Stimulated activated CD8-positive, alpha-beta memory T cell treated with anti-CD3 and anti-CD28 coated beads, Interleukin-2, amount 100 ng/mL, for 48 hours (primary cell): ENCODE measurements at places on chromosomes 4 and X.

DNA sequence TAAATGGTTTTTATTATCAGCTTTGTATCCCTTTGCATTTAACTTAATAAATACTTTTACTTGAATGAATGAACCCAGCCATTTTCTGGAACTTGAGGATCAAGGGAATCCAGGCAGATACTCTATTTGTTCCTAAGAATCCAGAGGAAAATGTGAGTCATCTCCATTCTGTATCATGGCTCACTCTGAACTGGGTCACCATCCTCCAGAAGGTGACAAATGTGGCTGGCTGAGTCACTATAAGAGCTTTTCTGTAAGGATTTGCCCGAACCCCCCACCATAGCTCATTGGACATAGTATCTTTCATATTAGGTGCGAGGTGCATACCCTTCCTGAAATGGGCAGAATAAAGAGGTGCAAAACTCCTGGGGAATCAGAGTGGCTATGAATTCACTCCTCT, 25.8 kb downstream of the RTL9 start:
- no peak for DNase-seq

- DNase-seq: no peak
Measured at GRCh38 chr4:6423575-6423974, 48.8 kb downstream of the PPP2R2C start.

DNA sequence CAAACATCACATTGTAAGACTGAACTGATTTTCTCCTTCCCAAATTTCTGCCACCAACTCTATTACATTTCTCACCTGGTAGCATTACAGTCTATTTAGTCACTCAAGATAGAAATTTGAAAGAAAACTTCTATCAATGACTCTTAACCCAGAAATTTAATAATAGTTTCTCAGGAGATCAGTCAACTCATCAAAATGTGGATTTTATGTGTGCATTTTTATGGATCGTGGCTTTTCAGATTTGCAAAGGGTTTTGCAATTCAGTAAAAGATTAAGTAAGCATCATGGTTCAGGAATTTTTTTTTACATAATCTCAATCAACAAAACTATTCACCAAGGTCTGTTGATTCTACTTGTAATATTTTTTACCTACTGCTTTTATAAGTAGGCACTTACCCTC, 111.1 kb downstream of the CFAP299 start:
- DNase-seq: no peak

- no peak for DNase-seq
Measured at GRCh38 chr4:93313197-93313596, 515.4 kb upstream of the ATOH1 start.

GRCh38 chr4:183798301-183799253, 106.5 kb upstream of the STOX2 start:
- no peak for DNase-seq

DNA sequence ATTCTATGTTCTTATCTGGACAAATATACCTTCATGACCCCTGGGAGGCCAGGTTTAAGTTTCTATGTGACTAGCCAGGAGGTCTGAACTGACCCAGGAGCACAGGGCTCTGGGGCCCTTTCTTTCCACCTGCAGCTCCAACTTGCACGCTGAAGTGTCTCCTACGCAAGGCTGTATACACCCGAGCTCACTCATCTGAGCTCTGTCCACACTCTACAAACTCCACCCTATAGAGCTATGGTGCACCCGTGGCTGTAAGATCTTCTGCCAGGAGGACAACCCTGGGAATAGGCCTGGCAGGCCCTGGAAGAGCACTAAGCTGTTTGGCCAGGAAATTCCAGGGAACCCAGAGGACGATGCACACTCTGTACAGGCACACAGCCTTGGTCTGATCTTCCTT, 60.6 kb upstream of the ATOH1 start:
- DNase-seq: no peak

DNA sequence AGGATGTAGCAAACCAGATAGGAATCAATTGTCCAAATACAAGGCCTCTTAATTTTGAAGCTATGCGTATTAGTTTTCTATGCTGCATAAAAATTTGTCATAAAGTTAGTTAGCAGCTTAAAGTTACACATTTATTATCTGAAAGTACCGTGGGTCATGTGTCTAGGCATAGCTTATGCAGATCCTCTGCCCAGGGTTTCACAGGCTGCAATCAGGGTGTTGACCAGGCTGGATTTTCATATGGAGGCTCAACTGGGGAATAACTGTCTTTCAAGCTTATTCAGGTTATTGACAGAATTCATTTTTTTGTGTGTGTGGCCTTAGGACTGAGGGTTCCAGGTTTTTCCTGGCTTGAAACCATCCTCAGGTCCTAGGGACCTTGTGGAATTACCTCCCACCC, 265.1 kb downstream of the SLC39A8 start:
- DNase-seq: no peak

GRCh38 chr4:66876946-66877345, 668.4 kb downstream of the CENPC start:
- DNase-seq: no peak
